Glomerular endothelial cell (primary cell): ENCODE measurements at places on chromosomes 3 and 15. TPM values are rescaled to one million over a fixed set of nuclear protein-coding genes. Genes with fewer than 3 reads are reported as not detected.

DNA sequence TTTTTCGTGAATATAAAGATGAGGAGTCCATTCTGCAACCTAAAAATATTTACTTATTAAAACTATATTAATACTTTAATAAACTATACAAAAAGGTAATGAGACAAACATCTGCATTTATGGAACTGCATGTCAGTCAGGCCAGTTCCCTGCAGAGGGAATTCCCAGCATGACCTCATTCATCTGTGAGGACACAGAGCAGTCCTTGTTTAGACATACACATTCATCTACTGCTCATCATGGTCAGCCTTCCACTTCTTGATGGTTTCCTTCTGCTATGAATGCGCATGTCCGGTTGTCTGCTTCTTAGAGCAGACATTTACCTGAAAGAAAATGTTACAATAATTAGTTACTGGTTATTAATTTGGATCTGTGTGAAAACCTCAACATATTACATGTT, 3.3 kb upstream of the ACTR8 start:
- no peak for DNase-seq

DNA sequence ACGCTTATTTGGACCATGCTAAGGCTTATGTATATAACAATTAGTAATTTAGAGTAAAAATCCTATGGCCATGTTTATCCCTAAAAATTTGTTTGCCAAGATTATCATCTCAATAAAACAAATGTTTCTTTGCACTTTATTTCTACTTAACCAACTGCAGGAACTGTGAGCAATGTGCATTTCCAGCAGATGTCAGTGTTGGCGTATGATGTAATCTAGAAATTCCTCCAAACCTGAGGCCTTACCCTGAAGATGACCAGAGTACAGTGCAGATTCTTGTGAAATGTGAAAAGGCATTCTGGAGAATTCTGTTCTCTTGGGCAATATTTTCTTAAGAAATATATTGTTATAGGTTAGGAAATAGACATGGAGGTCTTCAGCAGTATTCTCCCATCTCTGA, 205.9 kb downstream of the MBNL1 start:
- peak; percentile 57 for DNase-seq

DNA sequence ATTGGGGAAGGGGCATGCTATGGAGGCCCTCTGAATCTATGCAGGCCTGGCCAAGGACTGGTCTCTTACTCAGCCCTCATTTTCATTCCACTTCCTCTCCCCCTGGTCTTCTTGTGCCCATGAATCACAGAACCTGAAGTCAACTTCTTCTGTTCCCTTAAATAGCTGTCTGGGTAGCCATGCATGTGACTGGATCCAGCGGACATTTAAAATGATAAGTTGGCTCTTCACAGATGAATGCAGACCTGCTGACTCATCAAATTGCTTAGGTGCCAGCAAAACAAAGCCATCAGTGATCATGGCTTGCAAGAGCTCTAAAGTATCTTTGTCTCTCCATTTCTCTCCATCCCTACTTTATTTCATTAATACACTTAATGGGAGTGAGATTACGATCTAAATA, 90.1 kb upstream of the CADPS start:
- DNase-seq = no peak

GRCh38 chr3:46748170-46748569, 30.5 kb upstream of the PRSS50 start:
- DNase-seq = no peak

Gene CYP1A2
- not detected in 2 replicates for total RNA-seq

DNA sequence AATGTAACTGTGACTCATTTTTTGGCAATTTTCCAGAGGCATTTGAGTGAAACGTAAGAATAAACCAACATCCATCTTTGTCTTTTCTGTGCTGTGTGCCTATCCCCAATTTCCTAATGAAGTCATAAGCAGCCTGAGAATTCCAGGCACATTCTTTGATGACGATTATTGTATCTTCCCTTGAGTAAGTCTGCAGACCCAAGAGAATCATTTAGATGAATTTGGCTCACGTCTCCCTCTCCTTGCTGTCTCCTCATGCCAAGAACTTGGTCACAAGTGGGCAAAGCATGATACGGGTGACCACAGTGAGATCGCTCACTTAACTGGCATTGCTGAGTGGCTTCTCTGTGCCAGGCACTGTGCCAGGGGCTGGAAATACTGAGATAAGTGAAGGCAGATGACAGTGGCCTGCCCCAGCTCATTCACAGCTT, 384.5 kb upstream of the IL12A start:
- DNase-seq = no peak

DNA sequence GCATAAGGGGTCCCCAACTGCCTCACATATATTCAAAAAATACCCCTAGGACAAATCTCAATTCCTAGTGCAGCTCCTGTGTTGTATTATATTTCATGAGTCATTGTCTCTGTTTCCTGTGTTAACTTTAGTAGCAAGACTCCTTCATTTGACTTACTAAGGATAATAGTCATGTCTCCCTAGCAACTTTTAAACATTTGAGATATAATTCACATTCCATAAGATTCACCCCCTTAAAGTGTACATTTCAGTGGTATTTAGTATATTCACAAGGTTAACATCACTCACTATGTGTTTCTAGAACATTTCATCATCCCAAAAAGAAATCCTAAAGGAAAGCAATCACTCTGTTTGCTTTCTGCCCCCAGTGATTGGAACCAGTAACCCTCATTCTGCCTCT, 121.3 kb upstream of the WNT7A start:
- no peak for DNase-seq

Gene TP63
- 0.39 and 0.53 TPM in 2 replicates for total RNA-seq

- DNase-seq = no peak
Observed at GRCh38 chr3:32814361-32814760, 3.4 kb upstream of the TRIM71 start.

DNA sequence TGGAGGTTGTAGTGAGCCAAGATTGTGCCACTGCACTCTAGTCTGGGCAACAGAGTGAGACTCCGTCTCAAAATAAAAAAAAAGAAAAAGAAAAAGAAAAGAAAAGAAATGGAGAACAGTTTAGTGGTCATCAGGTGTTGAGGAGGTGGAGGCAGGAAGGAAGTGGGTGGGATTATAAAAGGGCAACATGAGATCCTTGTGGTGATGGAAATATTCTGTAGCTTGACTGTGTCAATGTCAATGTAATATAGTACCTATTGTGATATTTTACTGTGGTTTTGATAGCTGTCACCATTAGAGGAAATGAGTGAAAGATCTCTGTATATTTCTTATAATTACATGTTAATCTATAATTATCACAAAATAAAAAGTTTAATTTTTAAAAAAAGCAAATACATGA, 60.8 kb downstream of the TRAT1 start:
- DNase-seq = no peak

Gene NGRN
- 52.7 and 64.9 TPM in 2 replicates for total RNA-seq

Gene HYAL1
- total RNA-seq = 0.73 and 1.2 TPM in 2 replicates

GRCh38 chr3:187533797-187534196, 136.4 kb downstream of the SST start:
- no peak for DNase-seq

Gene P2RY13
- not detected in 2 replicates for total RNA-seq

DNA sequence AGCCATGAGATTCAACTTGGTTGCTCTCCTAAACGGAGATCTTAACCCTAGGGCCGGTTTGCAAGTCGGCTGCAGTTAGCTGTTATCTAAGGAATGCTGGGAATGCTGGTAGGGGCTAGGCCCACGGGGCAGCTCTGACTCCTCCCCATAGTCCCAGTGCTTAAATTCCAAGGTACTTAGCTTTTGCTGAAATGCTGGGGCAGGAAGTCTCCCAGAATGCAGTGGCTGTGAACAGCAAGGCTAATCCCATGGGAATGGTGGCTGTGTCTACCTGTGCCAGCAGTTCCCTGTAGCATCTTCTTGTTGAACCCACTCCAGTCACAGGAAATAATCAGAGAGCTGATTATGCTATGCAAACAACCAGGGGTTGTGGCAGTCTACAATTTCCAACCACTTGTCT, 102.5 kb upstream of the TJP1 start:
- no peak for DNase-seq

GRCh38 chr3:125613204-125613603, 17.9 kb upstream of the OSBPL11 start:
- DNase-seq = no peak

- no peak for DNase-seq
Observed at GRCh38 chr3:100891033-100891432, 102.2 kb downstream of the ABI3BP start.

DNA sequence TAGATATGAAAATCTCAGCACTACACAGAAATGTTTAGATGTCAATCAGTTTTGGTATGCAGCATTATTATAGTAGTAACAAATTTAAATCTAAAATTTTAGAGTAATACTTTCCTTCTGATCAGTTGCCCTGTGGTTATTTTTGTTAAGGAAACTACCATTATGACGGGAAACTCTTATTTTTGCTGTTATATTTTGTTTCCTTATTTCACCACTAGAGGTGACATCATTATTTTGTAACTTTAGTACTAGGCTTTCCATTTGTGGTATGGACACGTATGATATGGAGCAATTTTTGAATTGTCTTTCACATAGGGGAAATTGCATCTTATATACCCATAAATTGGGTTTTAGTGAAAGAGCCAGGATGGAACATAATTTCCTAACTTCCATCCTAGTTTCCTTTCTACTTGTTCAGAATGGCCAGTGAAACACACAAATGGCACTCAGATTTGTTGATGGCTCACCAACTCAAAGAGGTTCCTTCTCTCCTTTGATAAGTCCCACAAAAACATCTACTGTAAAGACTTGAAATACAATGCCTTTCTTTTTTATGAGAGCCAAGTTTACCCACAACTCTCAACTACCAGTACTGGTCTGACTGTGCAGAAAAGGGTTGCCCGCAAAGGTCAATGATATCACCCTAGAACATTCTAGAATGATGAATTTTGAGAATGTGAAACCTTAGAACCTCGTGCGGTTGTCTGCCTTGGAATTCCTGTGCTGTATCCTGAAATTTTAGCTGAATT, 19.4 kb upstream of the PPP4R2 start:
- DNase-seq = no peak

DNA sequence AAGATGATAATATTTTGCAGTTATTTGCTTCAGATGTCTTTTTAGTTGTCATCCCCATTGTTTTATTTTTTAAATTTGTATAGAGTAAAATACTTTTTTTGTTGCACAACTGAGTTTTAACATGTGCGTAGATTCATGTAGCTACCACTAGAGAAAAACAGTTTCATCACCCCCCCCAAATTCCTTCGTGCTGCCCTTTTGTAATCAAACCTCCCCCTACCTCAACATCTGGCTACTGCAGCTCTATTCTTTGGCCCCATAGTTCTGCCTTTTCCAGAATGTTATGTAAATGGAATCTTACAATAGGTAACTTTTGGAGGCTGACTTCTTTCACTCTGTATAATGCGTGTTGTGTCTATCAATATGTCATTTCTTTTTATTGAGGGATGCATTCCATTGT, 232.0 kb upstream of the RASGRP1 start:
- no peak for DNase-seq

DNA sequence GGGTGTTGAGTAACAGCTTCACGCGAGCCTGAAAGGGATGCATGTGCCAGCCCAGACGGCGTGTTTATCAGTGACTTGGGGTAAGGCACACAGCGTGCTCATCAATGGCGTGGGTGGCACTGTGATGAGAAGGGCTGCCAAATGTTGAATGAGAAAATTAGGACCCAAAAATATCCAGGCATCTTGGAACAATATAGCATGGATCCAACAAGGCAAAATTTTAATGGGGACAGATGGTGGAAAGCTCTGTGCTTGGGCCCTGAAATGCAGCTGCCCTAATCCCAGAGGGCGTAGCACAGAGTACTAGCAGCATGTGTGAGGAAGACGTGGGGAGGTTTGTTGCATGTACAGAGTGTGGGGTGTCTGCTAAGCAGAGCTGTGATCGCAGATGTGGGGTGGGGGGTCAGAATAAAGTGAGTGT, 48.9 kb downstream of the SSUH2 start:
- no peak for DNase-seq

DNA sequence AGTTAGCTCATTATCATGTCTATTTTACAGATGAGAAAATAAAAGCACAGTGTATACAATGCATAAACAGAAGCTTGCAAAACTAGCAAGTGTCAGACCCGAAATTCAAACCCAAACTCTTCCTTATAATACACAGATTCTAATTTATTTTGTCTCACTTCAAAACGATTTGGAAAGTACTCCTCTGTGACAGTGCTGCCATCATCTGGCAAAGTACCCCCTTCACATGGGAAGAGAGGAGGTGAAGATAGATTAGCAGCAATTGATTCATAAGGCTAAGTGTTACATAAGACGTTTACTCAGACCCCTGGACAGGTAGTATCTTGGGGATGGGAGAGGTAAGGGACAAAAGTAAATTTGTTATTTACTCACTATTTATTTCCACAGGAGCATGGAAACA, 744.0 kb upstream of the SGO1 start:
- no peak for DNase-seq

- DNase-seq = no peak
Observed at GRCh38 chr3:71087143-71088018, 496.1 kb downstream of the FOXP1 start.

GRCh38 chr3:248864-249520, 52.4 kb downstream of the CHL1 start:
- DNase-seq = no peak

- no peak for DNase-seq
Observed at GRCh38 chr3:102017784-102018183, 168.5 kb downstream of the NFKBIZ start.

- no peak for DNase-seq
Observed at GRCh38 chr15:67091980-67092677, 26.7 kb downstream of the SMAD3 start.

Gene SOX14
- total RNA-seq = not detected in 2 replicates

GRCh38 chr15:81182031-81182755, 14.5 kb upstream of the IL16 start:
- DNase-seq = no peak

DNA sequence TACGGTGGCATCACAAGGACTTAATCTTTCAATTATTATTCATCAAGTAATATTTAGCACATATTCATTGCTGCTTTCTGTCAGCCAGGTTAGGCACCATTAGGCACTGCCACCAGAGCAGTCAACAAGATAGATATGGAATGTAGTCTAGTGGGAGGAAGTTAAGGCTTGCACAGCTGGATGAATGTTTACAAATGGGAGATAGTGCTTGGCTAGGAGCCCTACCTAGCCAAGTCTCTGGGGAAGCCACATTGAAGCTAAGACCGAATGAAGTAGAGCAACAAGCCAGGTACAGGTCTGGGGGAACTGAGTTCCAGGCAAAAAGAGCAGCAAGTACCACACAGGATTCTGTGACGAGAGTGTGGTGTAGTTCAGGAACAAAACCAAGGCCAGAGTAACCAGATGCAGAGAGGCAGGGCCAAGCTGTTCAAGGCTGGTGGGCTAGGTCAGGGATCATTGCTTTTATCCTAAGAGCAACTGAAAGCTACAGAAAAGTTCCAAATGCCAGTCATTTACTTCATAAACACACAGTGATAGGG, 33.4 kb upstream of the SCAANT1 start:
- DNase-seq = no peak

DNA sequence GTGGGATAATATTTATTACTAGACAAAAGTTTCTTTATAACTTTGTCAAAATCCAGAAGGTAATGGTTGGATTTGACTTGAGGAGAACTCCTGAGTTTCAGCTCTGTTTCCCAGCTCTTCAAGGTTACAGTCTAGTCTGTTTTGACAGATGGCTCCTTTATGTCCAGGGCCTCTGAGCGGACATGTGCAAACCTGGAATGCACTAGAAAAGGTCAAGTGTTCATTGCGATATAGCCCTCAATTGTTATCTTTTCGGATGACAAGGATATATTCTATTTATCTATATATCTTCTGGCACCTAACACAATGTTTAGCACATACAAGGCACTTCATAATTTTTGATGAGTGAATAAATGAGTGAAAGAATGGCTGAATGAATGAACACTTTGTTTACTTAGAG, 513.2 kb upstream of the GOLIM4 start:
- no peak for DNase-seq

Gene FAM131A
- 30.9 and 36.8 TPM in 2 replicates for total RNA-seq

- DNase-seq = no peak
Observed at GRCh38 chr15:80207887-80208286, 44.1 kb downstream of the CTXND1 start.
